ENCODE measurements at places on chromosomes 16 and 17.

DNA sequence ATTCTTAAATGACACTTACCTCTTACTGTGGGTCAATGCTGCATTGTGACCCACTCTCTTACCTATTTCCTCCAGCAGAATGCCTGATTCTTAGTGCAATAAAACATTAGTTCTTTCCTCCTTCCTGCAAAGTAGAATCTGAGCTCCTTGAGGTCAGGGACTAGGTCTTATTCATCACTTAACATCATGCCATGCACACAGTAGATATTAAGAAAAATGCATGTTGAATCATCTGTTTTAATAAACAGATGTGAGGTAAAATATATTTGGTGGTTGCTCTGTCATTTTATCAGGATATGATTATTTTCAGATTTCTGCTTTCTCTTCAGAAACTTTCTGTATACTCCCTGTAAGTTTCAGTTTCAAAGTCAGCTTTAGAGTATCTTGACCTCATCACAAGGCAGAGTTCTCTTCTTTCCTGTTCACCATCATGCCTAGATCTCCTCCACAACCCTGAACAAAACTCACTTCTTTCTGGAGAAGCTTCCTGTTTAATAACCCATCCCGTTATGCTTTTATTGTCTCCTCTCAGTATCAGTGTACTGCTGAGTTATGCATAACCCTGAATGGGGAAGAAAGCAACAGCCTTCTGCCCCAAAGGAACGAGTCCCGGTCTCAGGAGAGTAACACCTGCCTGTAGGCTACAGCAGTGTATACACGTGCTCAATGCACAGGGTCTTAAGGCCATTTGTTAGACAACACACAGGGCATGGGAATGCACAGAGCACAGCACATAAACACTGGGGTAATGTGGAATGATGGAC is 30.3 kb upstream of the SUPT4H1 start:
- DNase-seq: no peak

DNA sequence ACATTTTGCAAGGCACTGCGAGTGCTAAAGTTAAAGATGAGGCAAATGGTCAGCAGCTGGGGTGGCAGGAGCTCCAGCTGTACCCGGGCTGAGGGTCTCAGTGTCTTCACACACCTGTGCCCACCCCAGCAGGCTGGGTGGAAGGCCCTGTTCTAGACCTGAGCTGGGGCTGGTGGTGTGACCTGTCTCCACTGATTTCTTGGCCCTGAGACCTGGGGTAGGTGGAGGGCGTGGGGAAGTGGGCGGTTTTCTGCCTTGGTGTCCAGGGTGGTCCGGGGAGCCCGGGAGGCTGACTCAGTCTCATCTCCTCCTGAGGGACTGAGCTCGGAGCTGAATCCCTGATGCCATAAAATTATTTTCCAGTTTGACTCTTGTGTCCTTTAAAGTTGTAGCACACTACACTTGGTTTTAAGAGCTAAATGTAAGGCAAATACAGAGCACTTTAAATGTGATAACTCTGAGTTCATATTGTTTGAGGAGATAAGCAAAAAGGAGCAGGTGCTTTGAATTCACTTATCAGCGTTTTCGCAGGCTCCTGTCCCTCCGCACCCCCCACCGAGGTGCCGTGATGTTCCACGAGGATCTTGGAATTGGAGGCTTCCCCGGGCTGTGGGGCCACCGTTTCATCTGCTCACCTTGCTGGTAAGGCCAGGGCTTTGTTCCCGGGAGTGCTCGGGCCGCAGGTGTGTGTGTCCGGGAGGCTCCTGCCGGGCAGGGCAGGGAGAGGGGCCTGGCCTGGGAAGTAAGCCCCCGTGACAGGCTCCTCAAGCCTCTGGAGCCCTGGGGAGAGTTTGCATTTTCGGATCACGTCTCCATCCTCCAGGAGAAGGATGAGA is 117.0 kb downstream of the AATF start:
- no peak for DNase-seq

GRCh38 chr16:17259751-17260270 is 210.9 kb downstream of the XYLT1 start:
- no peak for DNase-seq

- DNase-seq: no peak
Measured at GRCh38 chr16:14490235-14490634, 139.8 kb downstream of the PARN start.

DNA sequence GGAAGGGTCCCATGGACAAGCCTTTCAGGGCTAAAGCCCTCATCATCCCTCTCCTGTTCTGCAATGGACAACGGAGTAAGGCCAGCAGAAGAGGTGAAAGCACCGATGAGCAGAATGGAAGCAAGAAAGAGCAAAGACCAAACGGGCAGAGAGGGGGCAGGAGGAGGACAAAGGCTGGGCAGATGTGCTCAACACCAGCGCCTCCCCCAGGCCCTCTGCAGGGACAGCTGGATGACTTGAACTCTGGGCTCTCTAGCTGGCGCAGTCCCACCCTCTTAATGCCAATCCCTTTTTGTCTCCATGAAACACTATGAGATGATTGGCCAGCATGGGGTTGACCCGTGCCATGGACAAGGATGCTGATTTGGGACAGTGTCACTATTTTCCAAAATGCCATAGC is 22.0 kb downstream of the ACLY start:
- DNase-seq: no peak

DNA sequence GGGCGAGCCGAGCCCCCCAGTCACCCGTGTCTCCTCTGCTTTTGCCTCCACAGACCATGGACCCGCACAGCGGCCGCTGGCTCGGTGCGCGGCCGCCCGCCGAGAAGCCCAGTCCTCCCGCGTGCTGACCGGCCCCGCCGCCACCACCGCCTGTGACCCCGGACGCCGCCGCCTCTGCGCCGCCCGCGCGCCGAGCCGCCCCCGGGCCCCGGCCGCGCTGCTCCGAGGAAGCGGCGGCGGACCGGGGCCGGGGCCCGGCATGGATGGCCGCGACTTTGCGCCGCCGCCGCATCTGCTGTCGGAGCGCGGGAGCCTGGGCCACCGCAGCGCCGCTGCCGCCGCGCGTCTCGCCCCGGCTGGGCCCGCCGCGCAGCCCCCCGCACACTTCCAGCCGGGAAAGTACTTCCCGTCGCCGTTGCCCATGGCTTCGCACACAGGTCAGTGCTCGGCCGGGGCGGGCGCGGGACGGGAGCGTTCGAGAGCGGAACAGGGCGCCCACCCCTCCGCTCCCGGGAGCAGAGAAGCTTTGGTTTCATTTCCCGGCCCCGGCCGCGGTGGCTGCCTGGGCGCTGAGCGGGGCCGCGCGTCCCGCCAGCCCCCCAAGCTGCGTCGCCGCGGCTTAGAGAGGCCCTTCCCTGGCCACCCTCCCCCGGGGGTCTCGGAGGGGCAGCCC is 4.4 kb downstream of the BAHCC1 start:
- no peak for DNase-seq
